ENCODE measurements at places on chromosomes 11 and 22.

- DNase-seq: no peak
Observed at GRCh38 chr22:23363683-23364082, 183.4 kb downstream of the BCR start.

- no peak for DNase-seq
Observed at GRCh38 chr22:45574069-45574703, 71.5 kb downstream of the FBLN1 start.

DNA sequence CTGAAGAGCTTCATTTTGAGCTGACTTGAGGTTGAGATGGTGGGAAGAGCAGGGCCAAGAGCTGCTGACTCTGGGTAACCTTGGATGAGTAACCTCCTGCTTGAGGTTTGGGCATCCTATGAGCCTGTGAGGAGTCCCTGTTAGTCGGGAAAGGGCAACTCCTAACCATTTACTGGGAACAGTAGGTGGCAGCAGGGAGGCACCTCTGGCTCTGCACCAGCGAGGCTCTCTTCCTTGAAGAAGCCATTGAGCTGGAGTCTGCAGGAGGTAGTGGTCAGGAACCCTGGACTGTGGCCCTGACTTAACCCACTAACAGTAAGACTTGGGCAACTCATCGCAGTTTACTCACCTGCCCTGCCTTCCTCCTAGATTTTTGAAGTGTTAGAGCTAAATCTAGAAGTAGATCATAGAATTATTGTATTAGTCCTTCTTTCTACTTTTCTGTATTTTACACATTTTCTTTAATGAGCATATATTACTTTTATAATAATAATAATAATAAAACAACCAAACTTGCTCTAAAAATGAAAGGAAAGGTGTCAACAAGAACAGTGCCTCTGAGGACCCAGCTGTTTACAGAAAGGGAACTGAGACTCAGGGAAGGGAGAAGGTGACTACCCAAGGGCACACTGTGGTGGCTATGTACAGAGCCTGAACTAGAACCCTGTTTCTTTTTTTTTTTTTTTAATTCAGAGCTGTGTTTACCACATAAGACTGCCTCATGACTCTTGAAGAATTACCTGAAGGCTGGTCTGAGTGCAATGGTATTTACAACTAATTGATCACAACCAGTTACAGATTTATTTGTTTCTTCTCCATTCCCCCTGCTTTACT, 47.5 kb downstream of the MEI1 start:
- DNase-seq: peak; percentile 92

GRCh38 chr22:37519268-37520195, at the start of gene CARD10:
CARD10 (minus strand) TSS chr22:37519415; CDS start chr22:37519200, 215 bp downstream.
- DNase-seq: no peak

DNA sequence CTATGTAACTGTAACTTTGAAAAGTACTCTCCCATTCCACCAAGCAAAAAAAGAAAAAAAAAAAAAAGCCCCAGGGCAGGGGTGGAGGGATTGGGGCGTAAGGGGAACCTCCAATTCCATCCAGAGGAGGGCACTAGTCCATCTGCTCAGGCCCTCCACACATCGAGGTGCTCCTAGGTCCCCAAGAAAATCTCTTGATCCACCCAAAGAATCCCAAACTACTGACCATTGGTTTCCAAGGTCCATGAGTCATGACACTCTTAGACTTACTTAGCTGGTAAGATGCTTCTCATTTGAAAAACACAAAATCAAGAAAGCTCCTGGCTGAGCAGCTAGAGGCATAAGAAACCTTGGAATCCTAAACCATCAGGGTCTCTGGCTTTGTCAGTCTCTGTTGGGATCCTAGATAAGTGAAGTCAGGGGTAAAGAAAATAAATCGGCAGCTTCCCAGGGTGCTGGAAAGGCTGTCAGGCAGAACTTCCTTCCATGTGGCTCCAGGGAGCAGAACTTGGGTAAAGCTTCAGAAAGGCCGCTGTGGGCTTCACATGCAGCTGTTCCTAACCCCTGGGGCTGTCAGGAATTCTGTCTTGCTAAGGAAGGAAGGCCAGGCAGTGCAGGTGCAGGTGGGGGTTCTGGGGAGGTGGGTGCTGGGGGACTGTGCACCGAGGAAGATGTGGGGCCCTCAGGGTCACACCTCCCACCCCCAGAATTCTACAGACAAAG, 49.4 kb upstream of the ADA2 start:
- no peak for DNase-seq

- DNase-seq: peak; percentile 93
Observed at GRCh38 chr11:65491614-65492386, 7.0 kb upstream of the MALAT1 start.

DNA sequence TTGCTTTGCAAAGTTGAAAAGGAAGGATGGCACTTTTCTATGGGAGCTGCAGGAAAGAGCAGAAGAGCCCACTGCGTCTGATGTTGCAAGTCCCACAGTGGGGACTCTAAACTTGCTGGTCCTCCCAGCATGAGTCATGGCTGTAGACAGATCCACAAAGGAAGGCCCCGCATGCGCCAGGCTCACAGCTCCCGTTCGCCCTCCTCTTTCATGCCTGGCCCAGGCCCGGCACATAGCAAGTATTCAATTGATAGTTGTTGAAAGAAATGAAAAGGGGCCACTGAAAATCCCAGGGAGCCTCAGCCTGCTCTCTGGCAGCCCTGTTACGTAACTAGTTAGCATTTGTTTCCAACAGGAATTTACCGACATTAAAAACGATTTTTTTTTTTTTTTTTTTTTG, 18.9 kb downstream of the AP1B1 start:
- DNase-seq: peak; percentile 35

GRCh38 chr11:61515686-61516085, 7.1 kb downstream of the LRRC10B start:
- DNase-seq: no peak

All from foreskin fibroblast (primary cell).